ENCODE measurements at places on chromosomes 1 and 21.

- DNase-seq: no peak
Observed at GRCh38 chr1:235022341-235022980, 106.2 kb downstream of the TOMM20 start.

- DNase-seq: no peak
Observed at GRCh38 chr1:4407851-4408250, 246.6 kb upstream of the AJAP1 start.

GRCh38 chr1:220149742-220150141 is 55.8 kb downstream of the IARS2 start:
- DNase-seq: no peak

GRCh38 chr1:7427605-7428300 is 343.3 kb upstream of the VAMP3 start:
- no peak for DNase-seq

GRCh38 chr1:160605792-160606479 is 26.6 kb upstream of the CD84 start:
- no peak for DNase-seq

- DNase-seq: no peak
Observed at GRCh38 chr1:185328255-185328654, 11.2 kb upstream of the IVNS1ABP start.

GRCh38 chr1:156616463-156616862 is 2.8 kb upstream of the HAPLN2 start:
- DNase-seq: no peak

DNA sequence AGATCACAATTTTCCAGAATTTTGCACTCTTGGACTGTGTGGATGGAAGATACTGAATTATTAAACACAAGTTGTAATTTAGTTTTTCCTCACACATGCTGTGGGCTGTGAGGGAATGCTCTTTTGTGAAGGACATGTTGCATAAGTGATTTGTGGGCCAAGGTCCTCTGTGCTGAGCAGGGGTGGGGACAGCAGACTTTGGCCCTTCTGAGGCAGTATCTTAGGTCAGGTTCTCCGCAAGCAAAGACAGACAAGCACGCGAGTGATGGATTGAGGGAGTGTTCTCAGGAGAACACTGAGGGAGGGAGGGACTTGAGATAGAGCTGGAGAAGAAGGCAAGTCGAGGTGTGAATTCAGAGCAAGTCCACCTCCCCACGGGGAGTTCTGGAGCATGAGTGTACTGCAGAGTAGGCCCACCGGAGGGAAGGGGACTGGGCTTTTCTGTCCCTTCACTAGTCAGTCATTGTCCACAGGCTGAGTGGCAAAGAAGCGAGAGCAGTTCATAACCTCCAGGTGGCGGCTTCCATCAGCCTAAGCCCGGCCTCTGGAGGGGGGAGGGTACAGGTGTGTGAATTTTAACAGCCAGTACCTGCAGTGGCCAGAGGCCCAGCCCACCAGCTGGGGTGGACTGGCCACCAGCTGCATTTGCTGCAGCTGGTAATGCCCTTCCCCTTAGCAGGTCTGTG is 19.1 kb upstream of the CD101 start:
- no peak for DNase-seq

DNA sequence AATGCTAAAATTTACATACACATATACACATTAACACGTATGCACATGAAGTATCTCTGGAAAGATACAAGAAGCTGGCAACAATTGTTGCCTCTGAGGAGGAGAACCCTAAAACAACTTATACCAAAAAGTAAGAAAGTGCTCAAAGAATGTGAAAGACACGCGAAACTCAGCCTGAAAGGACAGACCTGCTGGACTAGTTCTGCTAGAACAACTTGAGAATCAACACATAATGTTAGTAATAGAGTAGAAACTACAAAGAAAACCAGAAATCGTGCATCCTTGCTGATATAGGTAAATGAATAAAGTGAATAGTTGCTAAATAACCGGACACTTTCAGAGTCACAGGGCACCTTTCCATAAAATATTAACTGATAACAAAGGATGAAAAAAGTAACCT is 242.5 kb downstream of the RERE start:
- no peak for DNase-seq

GRCh38 chr1:171611306-171611705 is 10.7 kb upstream of the MYOCOS start:
- no peak for DNase-seq

DNA sequence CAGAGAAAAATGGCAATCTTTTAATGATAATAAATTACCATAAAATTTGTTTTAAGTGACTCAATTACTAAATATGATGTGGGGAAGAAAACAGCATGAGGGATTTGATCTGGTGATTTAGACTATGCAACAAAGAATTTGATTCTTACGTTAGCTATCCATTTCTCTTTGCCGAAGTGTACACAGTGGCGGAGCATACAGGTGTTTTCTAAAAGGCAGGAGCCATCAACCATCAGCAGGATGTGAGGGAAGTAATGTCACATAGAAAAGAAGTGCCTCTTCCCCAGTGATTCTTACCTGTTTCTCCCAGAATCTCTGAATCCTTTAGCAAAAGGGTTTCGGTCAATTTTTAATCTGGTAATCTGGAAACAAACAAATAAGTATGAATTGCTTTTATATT is 74.3 kb downstream of the TBX15 start:
- no peak for DNase-seq

GRCh38 chr1:116984406-116985160 is 17.0 kb upstream of the CD101 start:
- DNase-seq: no peak

DNA sequence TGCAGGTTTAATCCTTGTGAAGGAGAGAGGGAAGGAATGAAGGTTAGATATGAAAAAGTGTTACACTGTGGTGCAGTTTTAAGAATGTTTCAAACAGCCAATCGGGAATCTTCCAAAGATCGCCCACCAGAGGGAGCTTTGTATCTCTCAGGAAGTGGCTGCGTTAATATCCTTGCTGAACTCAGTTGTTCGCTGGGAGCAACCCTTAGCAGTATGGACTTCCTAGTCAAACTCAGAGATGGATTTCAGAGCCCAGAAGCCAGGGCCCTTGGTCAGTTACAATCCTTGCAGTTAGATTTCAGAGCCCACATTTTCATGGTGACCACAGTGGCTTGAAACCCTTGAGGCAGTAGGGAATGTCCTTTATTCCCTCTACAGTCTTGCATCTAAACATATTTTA is 136.2 kb downstream of the NTNG1 start:
- no peak for DNase-seq

DNA sequence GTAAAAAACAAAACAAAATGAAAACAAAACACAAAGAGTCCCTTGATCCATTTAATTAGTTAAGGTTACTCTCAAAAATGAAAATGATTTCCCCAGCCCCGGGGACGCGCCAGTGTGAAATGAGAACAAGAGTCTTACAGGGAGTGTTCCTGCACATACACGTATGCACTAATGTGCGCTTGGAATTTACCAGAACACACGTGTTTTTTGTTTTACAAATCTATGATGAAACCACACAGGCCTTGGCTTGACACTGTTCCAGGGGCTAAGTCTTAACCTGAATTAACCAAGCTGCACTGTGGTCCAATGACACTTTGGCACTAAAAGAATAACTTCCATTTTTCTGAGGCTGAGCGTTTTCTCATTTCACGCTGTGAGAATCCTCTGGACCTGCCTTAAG is 63.7 kb downstream of the SLC45A1 start:
- DNase-seq: no peak

- DNase-seq: no peak
Observed at GRCh38 chr1:82593561-82593960, 792.8 kb downstream of the ADGRL2 start.

DNA sequence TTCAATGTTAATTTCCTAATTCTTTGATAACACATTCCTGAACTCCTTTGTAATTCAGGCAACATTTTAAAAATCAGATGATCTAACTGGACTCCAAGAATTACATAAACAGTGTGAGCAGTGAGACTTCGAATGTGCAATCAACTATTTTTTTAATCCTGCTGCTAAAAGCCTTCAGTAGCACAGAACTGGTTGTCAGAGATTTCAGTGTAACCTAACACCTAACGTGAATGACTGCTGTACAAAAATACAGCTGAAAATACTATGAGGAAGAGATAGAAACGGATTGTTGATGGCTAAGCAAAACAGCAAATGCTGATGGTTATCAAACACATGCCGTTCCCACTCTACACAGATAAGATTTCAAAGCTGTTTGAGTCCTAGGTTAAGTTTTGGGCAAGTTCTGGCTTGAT is 46.1 kb downstream of the APP start:
- no peak for DNase-seq

DNA sequence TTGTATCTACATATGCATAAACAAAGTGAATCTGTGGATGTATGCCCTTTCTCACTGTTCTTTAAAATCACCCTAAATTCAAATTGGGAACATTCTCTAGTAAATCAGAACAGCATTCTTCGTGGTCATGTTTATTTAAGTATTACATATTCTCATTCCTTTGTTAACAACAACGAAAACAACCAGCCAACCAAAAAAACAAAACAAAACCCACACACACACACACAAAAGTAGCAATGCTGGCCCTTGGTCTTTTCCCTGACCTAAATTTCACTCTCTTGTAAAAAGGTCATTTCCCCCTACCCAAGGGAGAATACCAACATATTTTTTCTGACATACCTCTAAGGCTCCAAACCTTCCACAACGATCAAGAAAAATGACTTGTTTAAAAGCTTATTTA is 102.6 kb downstream of the NRIP1 start:
- no peak for DNase-seq

DNA sequence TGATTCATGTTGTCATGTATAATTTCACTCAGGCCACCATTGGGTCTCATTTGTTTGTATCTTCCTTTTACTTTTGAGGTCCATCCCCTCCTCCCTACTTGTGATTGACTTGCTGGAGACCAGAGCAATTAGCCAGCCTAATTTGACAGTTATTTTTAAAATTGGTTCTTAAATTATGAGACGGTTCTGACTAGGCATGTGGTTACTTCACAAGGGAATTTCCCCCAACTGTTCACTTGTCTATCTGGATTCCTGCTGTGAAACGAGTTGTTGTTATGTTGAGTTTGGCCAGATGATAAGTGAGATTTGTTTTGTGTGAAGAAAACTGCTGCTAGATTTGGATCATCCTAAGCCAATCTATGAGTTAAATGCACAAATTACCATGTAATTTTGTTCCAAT is 359.1 kb downstream of the BARHL2 start:
- no peak for DNase-seq
